ENCODE measurements at places on chromosomes 6 and 20.
A peak's percentile ranks its signal among the peaks of the same experiment; 100 is the strongest.

GRCh38 chr6:51450958-51451357, 632.3 kb downstream of the TFAP2B start:
- no peak for DNase-seq

DNA sequence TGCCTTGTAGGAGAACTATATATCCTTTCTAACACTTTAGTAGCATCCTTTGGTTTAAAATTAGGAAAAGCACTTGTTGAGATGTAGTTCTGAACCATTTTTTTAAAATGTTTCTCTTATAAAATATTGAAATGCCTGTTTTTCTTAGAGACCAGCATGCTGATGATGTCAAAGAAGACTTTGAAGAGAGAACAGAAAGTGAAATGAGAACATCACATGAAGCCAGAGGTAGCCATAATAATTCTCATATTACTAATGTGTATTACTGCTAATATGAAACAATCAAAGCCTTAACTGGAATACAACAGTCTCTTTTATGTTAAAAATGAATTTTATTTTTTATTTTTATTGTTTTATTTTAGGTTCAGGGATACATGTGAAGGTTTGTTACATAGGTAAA, 102.0 kb downstream of the SAMD3 start:
- DNase-seq, result no peak

- no peak for DNase-seq
Observed at GRCh38 chr6:43744491-43744890, 25.5 kb upstream of the VEGFA start.

- DNase-seq, result peak; percentile 99
Observed at GRCh38 chr6:20877008-20877937, 343.0 kb downstream of the CDKAL1 start.

All from M059J (cell line).